ENCODE measurements at places on chromosomes 3 and 15. TPM values are rescaled to one million over a fixed set of nuclear protein-coding genes. Genes with fewer than 3 reads are reported as not detected.

The NRROS gene
- 19.6 TPM for total RNA-seq

The TRIM69 gene
- 67.9 TPM for total RNA-seq

The NPAP1 gene
- not detected for total RNA-seq

The COLQ gene
- 1.3 TPM for total RNA-seq

The SPTBN5 gene
- total RNA-seq = 0.46 TPM

The ITGA11 gene
- total RNA-seq = 3.2 TPM

The LRRIQ4 gene
- 0.12 TPM for total RNA-seq

Data from activated CD4-positive, alpha-beta T cell treated with anti-CD3 and anti-CD28 coated beads for 36 hours (primary cell).